ENCODE measurements at places on chromosomes 3 and 15.
A peak's percentile ranks its signal among the peaks of the same experiment; 100 is the strongest.

DNA sequence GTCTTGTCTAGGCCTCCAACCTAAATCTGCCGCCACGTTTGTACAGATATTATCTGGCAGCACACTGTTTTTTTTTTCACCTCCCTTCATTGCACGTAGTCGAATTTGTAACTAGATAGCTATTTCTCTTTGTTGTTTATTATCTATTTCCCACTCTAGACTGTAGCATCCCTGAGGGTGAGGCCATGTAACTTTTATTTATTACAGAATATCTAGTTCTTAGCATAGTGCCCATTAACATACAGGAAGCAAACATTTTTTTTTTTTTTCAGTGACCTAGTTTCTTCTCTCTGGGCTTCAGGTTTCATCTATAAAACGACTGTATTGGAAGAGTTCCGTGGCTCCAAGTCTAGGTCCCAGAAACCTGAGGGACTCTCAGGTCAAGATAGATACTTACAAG lies 354.3 kb downstream of the FGF12 start:
- no peak for DNase-seq

GRCh38 chr15:50552238-50552637 lies 5.8 kb upstream of the USP50 start:
- DNase-seq: no peak

DNA sequence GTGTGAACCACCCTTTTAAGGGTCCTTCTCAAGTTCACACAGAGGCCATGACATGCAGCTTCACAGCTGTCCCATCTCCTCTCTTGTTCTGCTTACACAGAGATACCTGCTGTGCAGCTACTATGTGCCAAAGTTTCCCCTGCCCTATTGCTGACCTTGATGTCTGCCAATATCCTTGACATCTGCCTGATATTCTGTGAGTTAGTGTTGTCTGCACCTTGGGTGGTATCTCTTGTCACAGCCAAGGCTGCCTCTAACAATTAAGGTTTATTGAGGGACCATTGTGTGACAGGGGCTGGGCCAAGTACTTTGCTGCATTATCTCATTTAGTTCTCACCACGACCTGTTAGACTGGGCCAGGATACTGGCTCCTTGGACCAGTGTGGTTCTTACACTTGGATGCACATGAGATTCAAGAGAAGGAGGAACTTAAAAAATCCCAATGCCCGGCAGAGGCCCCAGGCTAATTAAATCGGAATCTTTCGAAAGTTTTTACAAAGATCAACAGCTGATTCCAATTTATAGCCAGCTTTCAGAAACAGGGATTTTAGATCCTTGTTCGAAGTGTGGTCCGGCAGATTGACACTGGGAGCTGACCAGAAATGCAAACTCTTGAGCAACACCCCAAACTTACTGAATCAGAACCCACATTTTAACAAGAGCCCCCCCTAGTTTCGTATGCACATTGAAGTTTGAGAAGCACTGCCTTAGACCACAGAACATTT lies 178.6 kb downstream of the SATB1 start:
- peak; percentile 20 for DNase-seq

- peak; percentile 21 for DNase-seq
Observed at GRCh38 chr15:63060699-63061098, 18.2 kb downstream of the TPM1 start.

GRCh38 chr3:47950453-47951169 lies 65.6 kb downstream of the MAP4 start:
- no peak for DNase-seq
